ENCODE measurements at places on chromosomes 11 and 22. TPM values are rescaled to one million over a fixed set of nuclear protein-coding genes. Genes with fewer than 3 reads are reported as not detected.

DNA sequence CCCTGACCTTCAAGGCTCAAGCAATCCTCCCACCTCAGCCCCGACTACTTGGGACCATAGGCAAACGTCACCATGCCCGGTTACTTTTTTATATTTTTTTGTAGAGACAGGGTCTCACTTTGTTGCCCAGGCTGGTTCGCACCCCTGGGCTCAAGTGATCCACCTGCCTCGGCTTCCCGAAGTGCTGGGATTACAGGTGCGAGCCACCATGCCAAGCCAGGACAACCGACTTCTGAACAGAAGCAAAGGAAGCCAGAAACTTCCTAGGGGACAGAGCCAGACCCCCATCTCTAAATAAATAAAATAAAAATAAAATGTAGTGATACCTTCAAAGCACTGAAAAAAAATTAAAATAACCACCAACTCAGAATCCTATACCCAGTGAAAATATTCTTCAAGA lies 26.4 kb downstream of the C11orf58 start:
- no peak for DNase-seq

- DNase-seq = no peak
These were observed 603 bp downstream of the CDHR5 start for GRCh38 chr11:623999-624704.

TMPRSS5 gene
- 1.5 TPM for total RNA-seq

FGF19 gene
- total RNA-seq = 0.31 TPM

Data from testis (tissue), 5 donors.